ENCODE measurements at places on chromosomes 13 and 19. TPM values are rescaled to one million over a fixed set of nuclear protein-coding genes. Genes with fewer than 3 reads are reported as not detected.

Gene HSPB6
- 0.25 TPM for total RNA-seq

Gene ATP8A2
- total RNA-seq = 64.2 TPM

Gene ZFP82
- 35.4 TPM for total RNA-seq

Gene MEDAG
- 0.49 TPM for total RNA-seq

Gene FCGBP
- total RNA-seq = 2.5 TPM

Gene IZUMO4
- total RNA-seq = 3.0 TPM

Gene ZNF628
- total RNA-seq = 0.49 TPM

Gene IZUMO2
- not detected for total RNA-seq

Gene NAPSA
- total RNA-seq = 0.25 TPM

Gene TMPRSS9
- 0.25 TPM for total RNA-seq

Gene VSTM2B
- 15.5 TPM for total RNA-seq

Gene KIRREL2
- total RNA-seq = 0.74 TPM

Gene LILRA1
- total RNA-seq = 0.25 TPM

Gene RNF113B
- not detected for total RNA-seq

Gene MUC16
- total RNA-seq = not detected

Gene ANKRD10
- 103 TPM for total RNA-seq

Gene JSRP1
- total RNA-seq = not detected

Gene DHDH
- total RNA-seq = 0.49 TPM

Gene NXNL1
- total RNA-seq = not detected

Gene TFPT
- 9.6 TPM for total RNA-seq

Gene GFY
- 0.25 TPM for total RNA-seq

Gene SPC24
- total RNA-seq = 2.7 TPM

Gene GPX4
- total RNA-seq = 95.9 TPM

Gene PRR12
- total RNA-seq = 7.9 TPM

Gene SHISA2
- 10.1 TPM for total RNA-seq

Gene ZNF600
- total RNA-seq = 0.74 TPM

Gene TPTE2
- 0.25 TPM for total RNA-seq

Gene ZNF540
- 16.2 TPM for total RNA-seq

Gene FOSB
- 0.49 TPM for total RNA-seq

Gene GARRE1
- 15.5 TPM for total RNA-seq

Gene HRC
- total RNA-seq = 0.25 TPM

Gene WASF3
- total RNA-seq = 20.9 TPM

Gene ZNF709
- total RNA-seq = 24.6 TPM

Gene GJB6
- 7.1 TPM for total RNA-seq

Gene OR7A5
- not detected for total RNA-seq

Gene MCEMP1
- total RNA-seq = not detected

Gene DLL3
- total RNA-seq = 14.3 TPM

Gene CCL25
- 0.25 TPM for total RNA-seq

Gene ZSCAN18
- 83.6 TPM for total RNA-seq

Gene CEACAM7
- not detected for total RNA-seq

Gene CRB3
- 0.25 TPM for total RNA-seq

Gene LMTK3
- total RNA-seq = 19.4 TPM
